ENCODE measurements at places on chromosomes 12 and 14.
A peak's percentile ranks its signal among the peaks of the same experiment; 100 is the strongest.

DNA sequence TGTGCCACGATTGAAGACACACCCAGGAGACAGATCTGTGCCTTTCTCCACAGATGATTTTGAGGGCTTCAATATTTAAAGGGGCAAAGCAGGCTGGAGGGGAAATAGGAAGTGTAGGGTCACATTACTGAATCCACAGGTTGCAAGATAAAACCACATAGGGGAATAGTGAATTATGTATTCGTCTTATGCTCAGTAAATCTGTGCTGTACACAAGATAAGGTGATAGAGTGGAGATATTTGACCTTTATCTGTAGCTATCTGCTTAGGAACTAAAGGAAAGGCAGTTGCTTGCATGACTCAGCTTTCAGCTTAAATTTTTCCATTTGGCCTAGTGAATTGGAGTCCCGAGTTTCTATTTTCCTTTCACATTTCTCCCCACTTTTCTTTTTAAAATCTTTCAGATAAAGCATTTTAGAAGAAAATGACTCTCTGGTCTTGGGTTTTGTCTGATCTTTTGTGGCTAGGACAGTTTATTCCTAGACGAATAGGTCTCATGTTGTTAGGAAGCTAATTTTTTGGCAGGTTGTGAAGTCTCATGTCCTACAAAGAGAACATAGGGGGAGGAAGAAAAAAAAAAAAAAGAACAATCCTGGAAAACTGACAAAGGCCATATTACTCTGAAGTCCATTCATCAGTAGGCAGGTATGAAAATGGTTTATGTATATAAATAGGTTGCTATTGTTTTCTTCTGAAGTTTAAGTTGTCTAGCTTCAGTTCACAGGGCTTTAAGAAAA lies 55.4 kb downstream of the FBXO33 start:
- ATAC-seq, result no peak

GRCh38 chr14:42523666-42524065 lies 917.0 kb downstream of the LRFN5 start:
- ATAC-seq, result peak; percentile 70

- no peak for ATAC-seq
Observed at GRCh38 chr12:72658615-72659014, 386.4 kb downstream of the TRHDE start.

DNA sequence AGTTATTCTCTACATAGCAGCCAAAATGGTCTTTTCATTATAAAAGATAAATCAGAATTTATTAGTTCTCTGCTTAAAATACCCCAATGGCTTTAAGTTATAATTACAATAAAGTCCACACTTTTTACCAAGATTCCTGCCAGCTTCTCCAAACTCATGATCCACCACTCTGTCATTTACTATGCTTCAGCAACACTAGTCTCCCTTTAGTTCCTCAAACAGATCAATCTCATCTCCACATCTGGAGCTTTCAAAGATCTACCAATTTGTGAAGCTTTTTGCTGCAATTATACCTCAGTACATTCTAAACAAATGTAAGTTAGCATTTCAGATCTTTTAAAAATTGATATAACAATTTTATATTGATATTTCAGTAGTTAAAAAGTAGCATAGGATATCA lies 24.9 kb downstream of the CATSPERB start:
- ATAC-seq, result no peak

DNA sequence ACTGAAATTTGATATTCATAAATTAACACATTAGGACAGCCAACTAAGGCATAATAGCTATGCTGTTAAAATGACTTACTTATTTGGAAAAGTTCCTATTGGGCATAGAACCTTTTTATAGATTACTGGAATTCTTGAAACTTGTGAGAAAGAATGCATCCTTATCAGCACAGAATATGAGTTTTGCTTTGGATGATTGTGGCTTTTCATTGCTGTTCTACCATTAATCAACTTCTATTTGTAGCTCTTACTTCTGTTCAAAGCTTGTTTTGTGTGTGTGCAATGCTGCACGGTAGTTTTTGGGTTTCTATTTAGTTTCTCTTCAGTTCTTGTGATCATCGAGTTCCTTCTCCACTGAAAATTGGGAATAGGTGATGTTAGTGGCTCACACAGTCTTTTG lies 152.4 kb upstream of the PELI2 start:
- no peak for ATAC-seq

GRCh38 chr14:37369425-37369824 lies 171.7 kb downstream of the MIPOL1 start:
- no peak for ATAC-seq

GRCh38 chr12:128693115-128693514 lies 130.6 kb downstream of the SLC15A4 start:
- ATAC-seq, result no peak

DNA sequence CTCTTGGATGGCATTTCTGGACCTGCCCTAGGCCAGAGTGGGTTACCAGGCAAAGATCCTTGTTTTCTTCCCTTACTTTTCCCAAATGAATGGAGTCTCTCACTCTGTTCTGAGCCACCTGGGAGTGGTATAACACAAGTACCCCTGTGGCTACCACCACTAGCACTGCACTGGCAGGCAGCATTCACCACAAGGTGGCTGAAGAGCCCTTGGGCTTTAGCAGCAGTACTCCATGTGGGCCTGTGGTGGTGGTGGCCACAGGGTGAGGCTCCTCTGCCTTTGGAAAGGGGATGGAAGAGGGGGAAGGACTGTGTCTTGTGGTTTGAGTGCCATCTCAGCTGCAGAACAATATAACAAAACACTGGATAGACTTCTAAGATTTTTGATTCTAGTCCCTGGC lies 38.1 kb upstream of the LMNTD1 start:
- no peak for ATAC-seq

GRCh38 chr14:76708028-76708427 lies 53.2 kb upstream of the VASH1 start:
- no peak for ATAC-seq

- no peak for ATAC-seq
Observed at GRCh38 chr14:90355540-90356518, 24.1 kb upstream of the NRDE2 start.

DNA sequence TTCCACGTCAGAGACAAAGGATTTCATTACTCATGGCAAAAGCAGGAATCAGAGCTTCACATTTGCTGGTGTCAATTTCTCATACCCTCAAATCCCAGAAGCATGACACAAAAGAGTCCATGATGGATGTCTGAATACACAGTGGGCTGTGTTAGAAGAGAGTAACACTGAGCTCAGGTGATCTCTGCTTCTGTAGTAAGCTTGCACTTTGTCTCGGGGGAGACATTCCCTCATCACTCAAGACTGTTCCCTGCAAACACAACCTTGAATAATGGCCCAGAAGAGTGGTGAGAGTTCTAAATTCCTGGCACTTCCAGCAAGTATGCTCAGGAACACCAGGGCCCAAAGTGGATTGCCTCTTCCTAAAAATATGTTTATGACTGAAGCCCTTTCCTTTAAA lies 1787.2 kb upstream of the SEL1L start:
- ATAC-seq, result no peak

- ATAC-seq, result no peak
Observed at GRCh38 chr12:26123482-26123980, 1.3 kb downstream of the BHLHE41 start.

DNA sequence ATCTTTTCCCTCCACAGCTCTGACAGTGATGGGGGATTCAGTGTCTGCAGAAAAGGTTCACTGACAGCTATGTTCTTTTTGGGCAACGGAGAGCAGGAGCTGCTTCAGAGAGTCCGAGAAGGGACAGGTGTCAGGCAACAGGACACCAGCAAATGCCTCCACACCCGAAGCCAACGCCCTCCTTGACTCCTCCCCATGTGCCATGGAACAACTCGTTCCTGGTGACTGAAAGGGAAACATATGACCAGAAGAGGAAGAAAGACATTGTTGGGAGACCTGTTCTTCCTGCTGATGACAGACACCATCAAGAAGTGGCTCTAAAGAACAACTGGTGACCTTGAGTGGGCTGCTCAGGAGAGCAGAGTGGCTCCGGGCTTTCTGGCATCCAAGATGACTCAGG lies 172.3 kb upstream of the NOS1 start:
- ATAC-seq, result no peak

- ATAC-seq, result no peak
Observed at GRCh38 chr14:21518725-21519124, 7.4 kb downstream of the SALL2 start.

- peak; percentile 50 for ATAC-seq
Observed at GRCh38 chr14:52553002-52553670, 500 bp downstream of the GPR137C start.

DNA sequence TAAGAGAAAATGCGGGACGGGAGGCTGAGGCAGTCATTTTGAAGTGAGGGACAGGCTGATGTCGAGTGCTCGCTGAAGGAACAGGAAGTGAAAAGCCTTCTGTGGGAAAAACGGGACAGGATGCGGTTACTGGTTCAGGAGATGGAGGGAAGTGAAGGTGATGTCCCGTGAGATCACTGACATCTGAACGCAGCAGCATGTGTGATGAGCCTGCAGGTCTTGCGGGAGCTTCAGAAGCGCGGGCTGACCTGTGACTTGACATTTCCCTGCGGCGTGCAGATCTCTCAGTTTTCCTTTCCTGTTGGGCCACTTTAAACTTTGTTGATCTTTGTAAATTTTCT lies 77.8 kb downstream of the DDX51 start:
- ATAC-seq, result peak; percentile 40

DNA sequence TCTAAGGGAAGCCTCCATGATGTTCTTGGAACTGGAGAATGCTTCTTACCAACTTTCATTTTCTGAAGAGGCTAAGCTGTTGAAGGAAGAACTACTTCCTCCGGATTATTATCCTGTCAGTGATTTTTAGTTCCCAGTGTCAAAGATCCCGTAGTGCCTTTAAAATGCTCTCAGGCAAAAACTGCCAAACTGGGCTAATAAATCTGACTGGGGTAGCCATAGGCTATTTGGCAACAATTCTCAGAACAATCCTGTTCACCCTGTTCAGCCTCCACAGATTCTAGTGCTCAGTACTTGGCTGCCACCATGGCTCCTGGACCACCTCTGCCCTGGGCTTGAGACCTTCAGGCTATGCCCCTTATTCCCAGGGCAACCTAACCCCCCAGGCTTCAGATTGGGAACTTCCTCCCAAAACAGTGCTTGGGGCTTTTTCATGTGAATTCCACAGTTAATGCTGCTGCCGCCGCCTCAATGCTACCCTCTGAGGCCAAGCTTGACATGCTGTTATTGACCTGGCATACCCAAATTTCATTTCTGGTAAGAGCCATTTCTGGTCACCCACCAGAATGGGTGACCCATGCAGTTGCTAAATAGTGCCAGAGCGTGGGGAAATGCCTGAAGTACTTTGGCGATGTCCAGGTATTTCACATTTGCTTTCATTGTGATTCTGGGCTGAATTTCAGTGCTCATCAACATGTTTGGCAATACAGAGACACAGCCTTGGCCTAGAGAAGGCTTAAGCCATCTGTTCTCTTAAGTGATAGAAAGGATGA lies 110.0 kb upstream of the ARHGAP5 start:
- no peak for ATAC-seq

GRCh38 chr14:54172114-54172513 lies 215.5 kb upstream of the BMP4 start:
- ATAC-seq, result no peak
